ENCODE measurements at places on chromosomes 4 and X.

- no peak for DNase-seq
Measured at GRCh38 chrX:37658343-37659030, 27.1 kb upstream of the XK start.

GRCh38 chr4:57074744-57075143 lies 35.4 kb downstream of the IGFBP7 start:
- peak; percentile 72 for DNase-seq

- no peak for DNase-seq
Measured at GRCh38 chr4:159145992-159146330, 43.1 kb downstream of the RAPGEF2 start.

DNA sequence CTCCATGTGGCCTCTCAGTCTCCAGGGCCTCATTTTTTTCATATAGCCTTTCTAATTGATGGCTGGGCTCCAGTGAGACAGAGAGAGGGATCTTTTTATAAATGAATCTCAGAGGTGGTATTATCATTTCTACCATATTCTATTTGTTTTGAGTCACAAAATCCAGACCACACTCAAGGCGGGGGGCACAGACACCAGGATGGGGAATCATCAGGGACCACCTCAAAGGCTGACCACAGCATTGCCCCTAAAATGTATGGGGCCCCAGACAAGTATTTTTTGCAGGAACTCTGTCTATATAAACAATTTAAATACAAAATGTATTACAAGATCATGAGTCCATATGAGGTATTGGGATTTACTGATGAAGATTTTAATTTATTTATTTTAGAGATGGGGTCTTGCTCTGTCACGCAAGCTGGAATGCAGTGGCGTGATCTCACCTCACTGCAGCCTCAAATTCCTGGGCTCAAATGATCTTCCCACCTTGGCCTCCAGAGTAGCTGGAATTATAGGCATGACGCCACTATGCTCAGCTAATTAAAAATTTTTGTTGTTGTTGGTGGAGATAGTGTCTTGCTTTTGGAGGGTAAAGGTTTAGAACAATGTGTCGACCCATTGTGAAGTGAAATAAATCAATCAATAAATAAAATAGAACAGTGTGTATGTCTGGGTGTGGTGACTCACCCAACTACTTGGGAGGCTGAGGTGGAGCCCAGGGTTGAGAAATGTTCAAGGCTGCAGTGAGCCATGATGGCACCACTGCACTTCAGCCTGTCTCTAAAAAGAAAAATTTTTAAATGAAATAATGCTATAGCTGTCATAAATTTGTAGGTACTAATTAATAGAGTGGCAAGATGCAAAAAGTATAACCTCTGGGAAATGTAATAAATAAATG lies 29.4 kb downstream of the WDR13 start:
- peak; percentile 3 for DNase-seq

DNA sequence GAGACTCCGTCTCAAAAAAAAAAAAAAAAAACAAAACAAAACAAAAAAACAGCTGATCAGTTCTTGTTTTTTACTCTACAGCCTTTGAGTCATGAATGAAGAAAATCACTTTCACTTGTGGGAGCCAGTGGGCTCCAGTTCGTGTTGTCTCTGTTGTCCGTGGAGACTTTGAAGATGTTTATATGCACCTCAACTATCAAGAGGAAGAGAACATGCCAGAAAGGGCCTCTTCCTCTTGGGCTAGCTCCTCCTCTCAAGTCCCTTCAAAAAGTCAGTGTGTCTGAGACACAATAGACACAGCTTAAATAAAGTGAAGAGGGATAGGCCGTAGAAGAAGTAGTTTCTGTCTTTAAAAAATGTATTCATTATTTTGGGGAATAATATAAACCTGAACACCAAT lies 182.7 kb downstream of the KDR start:
- DNase-seq, result no peak

GRCh38 chr4:109321232-109321631 lies 18.8 kb upstream of the COL25A1 start:
- no peak for DNase-seq

- DNase-seq, result no peak
Measured at GRCh38 chr4:2866891-2867290, 23.2 kb downstream of the ADD1 start.

GRCh38 chr4:1182313-1182712 lies 9.9 kb upstream of the SPON2 start:
- no peak for DNase-seq

- DNase-seq, result no peak
Measured at GRCh38 chr4:6104541-6105130, 86.4 kb upstream of the C4orf50 start.

- no peak for DNase-seq
Measured at GRCh38 chrX:86329174-86329573, 180.9 kb downstream of the DACH2 start.

- DNase-seq, result no peak
Measured at GRCh38 chr4:176735300-176735699, 57.4 kb downstream of the VEGFC start.

DNA sequence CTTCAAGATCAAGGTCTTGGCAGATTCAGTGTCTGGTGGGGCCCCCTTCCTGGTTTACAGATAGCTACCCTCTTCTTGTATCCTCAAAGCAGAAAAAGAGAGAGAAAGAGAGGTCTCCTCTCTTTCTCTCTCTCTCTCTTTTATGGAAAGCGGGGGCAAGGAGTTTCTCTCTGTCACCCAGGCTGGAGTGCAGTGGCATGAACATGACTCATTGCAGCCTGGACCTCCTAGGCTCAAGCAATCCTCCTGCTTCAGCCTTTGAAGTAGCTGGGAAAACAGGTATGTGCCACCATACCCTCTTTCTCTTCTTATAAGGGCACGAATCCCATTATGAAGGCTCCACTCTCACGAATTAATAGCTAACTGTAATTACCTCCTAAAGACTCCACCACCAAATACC lies 20.2 kb downstream of the RAB9B start:
- DNase-seq, result no peak

- DNase-seq, result no peak
Measured at GRCh38 chrX:119753639-119754257, 4.6 kb upstream of the SOWAHD start.

GRCh38 chr4:165680821-165681220 lies 192.2 kb upstream of the TLL1 start:
- DNase-seq, result peak; percentile 59

- no peak for DNase-seq
Measured at GRCh38 chr4:93243262-93243661, 585.3 kb upstream of the ATOH1 start.

DNA sequence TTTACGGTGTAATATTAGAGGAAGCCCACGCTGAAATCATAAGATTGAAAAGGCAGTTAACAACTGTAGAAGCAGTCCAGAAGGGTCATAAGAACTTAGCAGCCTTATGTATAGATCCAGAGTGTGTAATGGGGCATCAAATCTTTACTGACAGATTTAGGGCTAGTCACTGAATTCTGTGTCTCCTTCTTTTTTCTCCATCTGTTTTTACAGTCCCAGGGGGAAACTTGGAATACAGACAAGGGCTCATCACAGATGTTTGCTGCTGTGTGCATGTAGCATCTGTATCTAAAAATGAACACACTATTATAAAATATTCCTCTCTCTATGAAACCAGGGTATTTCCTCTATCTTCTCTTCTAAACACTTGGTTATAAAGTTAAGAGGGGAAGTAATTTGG lies 43.9 kb downstream of the CYSLTR1 start:
- no peak for DNase-seq

All from MG63 (cell line).